Stimulated activated CD8-positive, alpha-beta memory T cell treated with anti-CD3 and anti-CD28 coated beads, Interleukin-4, amount 100 ng/mL, for 48 hours (primary cell): ENCODE measurements at places on chromosomes 7 and 10.

DNA sequence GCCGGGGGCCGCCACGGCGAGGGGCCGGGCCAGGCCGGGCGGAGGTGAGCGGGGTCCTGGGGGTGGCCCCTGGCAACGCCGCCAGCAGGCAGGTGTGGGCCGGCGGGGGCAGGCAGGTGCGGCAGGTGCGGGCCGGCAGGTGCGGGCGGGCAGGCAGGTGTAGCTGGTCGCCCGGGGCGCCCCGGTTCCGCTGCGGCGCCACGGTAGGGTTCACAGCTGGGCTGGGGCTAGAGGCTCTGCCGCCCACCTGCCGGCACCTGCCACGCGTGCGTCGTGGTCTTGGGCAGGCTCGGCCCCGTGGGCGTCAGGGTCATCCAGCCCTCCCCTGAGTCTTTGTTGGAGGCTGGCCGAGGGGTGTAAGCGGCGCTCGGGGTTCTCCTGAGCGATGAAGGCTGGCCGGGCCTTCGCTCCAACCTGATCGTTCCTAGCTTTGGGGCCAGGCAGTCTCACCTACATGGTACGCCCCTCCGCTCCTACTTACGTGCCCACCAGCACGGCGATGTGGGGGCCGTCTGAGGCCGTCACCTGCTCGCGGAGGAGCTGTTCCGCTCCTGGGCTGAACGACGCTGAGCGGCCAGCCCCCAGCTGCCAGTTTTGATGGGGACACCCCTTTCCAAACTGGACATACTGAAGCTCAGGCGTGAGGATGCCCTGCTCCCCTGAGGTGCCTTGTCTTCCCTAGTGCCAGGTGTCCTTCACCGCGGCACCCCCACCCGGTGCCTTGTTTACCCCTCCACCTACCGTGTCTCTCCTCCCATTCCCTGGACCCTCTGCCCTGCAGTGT is 493 bp downstream of the ZMIZ2 start:
- peak; percentile 43 for DNase-seq

GRCh38 chr7:151228024-151228866 is 1.2 kb upstream of the ABCF2 start:
- no peak for DNase-seq

- no peak for DNase-seq
These were observed 16.4 kb downstream of the FAM241B start for GRCh38 chr10:69646185-69647060.

- DNase-seq = no peak
These were observed 237.3 kb upstream of the AGK start for GRCh38 chr7:141313896-141314295.

GRCh38 chr7:54757711-54758110 is 1.3 kb downstream of the SEC61G start:
- DNase-seq = no peak

DNA sequence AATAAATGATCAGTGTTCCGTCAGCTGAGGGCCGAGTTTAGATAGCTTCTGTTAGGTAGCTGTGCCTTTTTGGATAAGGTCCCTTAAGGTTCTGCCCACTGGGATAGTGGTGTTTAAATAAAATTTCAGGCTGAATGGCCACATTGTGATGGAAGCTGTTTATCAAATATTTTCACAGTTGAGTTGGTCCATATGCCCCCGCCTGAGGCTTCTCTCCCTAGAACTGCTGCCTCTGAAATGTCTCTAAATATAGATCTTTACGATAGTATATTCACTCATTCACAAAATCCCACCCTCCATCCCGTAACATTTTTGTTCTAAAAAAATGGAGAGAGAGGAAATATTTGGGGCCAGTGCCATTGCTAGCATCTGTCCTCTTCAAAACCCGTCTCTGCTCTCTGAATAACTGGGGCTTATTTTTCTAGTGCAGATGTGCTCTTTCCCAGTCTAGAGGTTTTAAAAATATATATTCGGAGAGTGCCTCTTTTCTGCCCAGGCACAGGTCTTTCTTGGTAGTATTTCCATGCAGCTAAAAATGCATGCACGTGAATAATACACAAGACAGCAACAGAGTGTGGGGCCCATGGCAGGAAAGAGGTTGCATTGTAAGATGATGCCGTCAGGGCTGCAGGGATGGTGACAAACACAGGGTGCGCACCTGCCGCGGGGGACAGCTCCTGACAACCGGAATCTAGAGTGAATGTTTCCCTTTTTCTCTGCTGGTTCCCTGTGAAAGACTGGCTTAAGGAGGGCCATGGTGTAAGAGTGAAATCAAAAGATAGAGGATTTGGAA is 105.4 kb upstream of the BTBD16 start:
- DNase-seq = no peak

DNA sequence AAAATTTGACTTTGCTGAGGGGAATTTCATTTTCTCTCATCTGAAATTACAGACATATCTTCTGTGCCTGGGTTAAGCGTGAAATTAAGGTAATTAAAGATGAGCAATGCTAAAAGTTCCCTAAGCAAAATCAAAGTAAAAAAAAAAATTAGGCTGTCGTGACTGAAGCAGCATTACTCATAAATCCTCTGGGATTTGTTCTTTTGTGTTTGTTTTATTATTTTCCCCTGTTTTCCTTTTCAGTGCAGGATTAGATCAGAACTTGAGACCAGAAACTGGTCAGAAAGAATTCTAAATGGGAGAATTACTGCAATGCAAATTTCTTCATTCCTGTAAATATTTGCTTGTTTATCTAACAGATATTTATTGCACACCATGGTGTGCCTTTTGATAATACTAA is 141.4 kb upstream of the BET1 start:
- DNase-seq = no peak

GRCh38 chr7:55533050-55533728 is 39.1 kb downstream of the VOPP1 start:
- DNase-seq = peak; percentile 80

- DNase-seq = no peak
These were observed 103.1 kb downstream of the GSAP start for GRCh38 chr7:77313085-77313484.

DNA sequence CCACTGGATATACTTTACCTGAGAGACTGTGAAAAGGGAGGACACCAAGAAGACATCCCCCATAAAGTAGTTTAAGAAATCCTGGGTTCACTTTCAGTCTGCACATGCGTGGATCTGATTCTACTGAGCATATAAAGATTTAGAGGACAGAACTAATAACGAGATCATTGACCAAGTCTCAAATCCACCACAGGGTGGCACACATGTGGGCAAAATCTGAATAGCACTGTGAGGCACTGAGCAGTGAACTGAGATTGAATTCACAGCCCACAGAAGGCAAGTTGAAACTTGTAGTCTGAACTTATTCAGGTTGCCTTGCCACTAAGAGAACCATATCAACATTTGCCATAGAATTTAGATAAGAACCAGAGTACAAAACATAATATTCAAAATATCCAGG is 818.6 kb downstream of the GRID1 start:
- no peak for DNase-seq

- no peak for DNase-seq
These were observed 342.7 kb upstream of the ETV1 start for GRCh38 chr7:14332155-14332554.

DNA sequence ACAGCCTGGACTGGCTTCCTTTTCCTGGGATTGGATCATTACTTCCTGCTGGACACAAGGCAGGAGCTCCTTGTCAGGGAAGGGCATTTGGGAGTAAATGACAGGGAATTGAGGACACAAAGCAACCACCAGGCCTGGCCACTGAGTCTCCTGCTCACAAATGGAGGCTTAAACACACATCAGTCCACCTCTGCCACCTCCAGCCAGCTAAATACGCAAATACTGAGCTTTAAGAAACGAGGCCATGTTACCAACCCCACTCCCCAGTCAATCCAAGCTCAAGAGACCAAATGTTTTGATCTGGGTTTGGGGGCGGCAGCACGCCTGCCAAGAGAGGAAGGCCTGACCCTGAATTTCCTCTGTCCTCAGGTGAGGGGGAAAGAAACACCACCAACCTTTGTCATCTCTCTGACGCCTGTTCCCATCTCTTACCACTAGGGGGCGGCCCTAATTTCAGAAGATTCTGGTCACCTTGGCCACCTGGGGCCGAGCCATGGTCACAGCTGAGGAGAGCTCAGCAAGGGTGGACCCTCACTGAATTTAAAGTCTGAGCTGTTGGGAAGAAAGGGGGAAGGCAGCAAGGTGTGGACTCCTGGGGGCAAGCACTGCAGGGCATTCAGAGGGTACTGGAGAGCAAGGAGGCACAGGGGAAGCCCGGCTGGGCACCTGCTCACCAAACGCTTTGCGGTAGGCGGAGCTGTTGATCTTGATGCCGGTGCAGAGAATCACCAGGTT is 16.5 kb downstream of the AIFM2 start:
- DNase-seq = peak; percentile 76

GRCh38 chr7:98105942-98106544 is 619 bp upstream of the LMTK2 start:
- peak; percentile 32 for DNase-seq

GRCh38 chr7:76246804-76247389 is 45.2 kb downstream of the SRRM3 start:
- DNase-seq = no peak
